ENCODE measurements at places on chromosomes 1 and 21.

GRCh38 chr1:33394770-33395169, 36.1 kb downstream of the PHC2 start:
- DNase-seq = no peak

GRCh38 chr1:155326020-155326526, 5.4 kb downstream of the RUSC1 start:
- no peak for DNase-seq

DNA sequence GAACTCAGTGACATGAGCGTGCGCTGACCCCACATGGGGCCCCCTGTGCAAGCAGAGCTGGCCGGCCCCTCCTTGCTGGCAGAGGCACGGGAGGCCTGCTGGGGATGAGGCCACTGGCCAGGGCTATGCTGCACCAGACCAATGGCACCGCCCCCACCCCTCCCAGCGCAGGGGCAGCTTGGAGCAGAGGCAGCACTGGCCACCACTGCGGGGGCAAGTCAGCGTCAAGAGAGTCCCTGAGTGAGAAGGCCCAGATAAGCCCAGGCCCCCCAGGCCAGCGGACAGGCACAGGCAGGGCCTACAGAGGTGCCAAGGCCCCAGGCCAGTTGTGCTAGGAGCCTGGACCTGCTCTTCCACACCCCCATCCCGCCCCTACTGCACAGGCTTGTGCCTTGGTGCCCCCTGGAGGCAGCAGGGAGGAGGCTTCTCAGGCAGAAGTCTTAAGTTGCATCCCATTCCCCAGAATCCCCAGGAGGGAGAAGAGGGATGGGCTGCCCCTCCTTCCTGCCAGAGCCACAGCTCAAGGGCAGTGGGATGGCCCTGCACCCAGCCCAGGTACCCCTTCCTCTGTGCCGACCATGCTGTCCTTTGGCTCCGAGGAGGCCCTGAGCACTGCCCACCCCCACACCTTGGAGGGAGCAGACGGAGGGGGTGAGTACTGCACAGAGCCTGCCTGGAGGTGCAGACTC, 35.8 kb downstream of the EPHX1 start:
- no peak for DNase-seq

DNA sequence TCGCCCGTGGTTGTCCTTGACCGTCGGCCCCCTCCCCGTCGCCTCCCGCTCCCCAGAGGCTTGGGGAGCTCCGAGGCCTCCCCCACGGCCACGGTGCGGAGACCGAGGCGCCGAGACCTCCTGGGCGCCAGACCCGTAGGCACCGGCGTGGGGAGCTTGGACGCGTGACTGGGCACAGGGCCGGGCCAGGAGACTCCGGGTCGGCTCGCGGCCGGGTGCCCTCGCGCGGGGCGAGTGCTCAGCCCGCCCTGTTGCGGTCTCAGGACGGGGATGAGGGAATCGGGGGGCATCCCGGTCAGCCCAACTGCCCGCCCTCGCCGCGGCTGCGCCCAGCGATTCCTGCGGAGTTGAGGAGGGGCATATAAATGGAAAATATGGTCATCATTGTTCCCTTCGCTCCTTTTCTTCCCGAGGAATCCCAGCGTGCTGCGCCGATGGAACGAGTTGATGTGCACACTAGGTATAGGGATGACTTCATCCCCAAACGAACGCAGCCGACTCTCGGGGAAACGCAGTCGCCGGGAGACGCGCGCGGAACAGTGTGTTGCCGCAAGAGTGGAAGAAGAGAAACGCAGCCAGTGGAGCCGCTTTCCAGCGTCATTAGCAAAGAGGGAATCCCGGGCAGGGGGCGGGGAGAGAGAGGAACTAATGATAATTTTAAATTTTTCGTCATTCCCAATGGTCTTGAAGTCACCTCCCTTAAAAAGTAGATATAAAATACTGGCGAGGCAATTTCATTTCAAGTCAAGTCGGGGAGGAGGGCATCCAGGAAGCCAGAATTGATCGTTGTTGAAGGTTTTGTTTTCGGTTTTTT, 747 bp upstream of the ENAH start:
- DNase-seq = no peak

GRCh38 chr1:206422525-206422924, 47.8 kb upstream of the IKBKE start:
- DNase-seq = no peak

DNA sequence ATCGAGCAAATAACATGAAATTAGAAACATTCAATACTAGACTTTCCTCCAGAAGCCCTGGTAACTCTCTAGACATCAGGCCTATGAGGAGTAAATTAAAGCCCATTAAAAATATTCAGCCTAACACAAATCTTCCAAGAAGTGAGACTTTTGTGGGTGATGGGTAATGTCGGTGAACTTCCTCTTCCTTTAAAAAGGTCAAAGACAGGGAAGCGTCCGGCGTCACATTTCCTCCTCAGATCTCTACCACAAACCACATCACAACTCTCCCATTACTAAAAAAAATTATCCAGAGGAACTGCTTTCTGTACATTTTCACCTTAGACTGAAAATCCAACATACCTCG, 1.4 kb downstream of the EIF4G3 start:
- DNase-seq = no peak

DNA sequence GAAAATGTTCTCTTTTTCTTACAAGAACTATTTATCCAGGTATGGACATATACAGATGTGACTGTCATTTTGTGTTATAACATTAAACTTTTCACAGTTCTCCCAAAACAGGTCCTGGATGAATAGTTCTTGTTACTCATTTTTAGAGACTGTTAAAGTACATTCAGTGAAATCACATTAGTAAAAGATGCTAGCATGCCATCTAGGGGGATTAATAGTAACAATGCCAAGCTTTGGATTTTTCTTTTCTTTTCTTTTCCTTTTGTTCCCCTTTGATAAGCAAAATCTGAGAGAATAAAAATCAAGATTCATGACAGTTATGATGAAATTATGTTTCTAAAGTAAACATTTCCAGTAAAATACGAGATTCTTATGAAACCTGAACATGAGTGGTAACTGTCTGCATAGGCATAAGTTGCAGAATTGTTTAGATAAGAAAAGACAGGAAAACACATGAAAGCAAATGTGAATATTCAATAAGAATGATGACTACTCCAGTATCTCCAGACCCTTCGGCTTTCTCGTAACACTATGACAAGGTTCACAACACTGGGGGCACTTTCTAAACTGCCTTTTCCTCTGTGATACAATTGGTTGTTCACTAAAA, 77.5 kb downstream of the TPR start:
- no peak for DNase-seq

DNA sequence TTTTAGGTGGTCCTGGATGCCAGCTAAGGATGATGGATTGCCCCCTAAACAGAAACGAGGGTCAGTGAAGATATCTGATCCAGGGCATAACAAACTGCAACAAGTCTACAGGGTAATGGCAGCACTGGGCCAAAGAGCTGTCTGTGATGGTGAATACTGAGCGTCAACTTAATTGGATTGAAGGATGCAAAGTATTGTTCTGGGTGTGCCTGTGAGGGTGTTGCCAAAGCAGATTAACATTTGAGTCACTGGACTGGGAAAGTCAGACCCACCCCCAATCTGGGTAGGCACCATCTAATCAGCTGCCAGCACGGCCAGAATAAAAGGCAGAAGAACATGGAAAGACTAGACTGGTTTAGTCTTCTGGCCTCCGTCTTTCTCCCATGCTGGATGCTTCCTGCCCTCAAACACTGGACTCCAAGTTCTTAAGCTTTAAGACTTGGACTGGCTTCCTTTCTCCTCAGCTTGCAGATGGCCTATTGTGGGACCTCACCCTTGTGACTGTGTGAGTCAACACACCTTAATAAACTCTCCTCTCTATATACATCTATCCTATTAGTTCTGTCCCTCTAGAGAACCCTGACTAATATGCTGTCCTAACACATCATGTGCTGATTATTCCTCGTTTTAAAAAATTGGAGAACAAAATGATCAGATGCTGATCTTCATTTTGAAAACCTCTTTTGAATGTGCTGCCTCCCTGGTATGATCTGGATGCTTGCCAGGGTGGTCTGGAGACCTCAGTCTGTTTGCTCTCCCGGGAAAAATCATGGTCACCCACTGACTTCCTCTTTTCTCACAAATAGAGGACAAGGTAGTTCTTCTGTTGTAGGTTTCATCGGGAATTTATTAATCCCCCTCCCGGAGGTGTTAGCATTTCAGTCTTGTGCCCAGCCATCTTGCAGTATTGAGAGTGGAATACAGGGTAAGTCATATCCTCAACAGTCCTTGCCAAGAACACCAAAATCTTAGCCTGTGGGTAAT, 234.7 kb downstream of the SETD4 start:
- no peak for DNase-seq

DNA sequence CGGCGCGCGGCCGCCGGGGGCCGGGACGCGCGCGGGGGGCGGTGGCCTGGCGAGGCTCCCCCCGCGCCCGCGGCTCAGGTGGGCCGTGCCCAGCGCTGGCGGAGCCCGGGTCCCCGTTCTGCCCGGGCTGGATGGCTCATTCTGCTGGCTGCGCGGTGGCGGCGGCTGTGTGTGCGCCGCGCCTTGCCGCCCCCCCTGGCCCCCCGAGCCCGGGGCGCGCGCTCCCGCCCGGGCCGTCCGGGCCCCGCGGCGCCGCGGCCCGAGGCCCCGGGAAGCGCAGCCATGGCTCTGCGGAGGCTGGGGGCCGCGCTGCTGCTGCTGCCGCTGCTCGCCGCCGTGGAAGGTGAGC, at the start of gene EPHB2:
Gene EPHB2 (plus strand): TSS at position 139 of the 349 bp plus-strand sequence. CDS start 144 bp downstream, at position 283.
- no peak for DNase-seq

DNA sequence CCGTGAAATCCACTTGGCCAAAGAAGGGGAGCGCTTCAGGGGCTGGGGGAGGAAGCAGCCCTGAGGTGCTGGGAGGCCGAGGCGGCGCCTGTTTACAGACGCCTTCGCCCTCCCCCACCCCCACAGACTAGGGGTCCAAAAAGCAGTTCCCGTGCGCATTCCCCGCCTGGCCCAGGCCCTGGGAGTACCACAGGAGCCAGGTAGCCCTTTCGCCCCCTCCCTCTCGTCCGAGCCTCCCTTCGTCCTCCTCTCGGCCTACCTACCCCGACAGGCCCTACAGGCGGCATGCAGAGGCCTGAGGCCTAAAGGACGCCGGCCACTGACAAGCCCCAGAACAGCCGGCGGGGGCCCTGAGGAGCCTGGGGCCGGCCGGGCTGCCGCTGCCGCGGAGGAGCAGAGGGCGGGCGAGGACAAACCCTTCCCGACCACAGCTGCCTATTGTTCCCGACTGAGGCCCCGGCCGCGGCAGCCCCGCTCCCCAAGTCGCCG, 522 bp downstream of the RC3H1 start:
- no peak for DNase-seq

GRCh38 chr1:240909701-240910457, 297.9 kb upstream of the GREM2 start:
- no peak for DNase-seq

Measured in activated gamma-delta T cell treated with anti-CD3 and anti-CD28 coated beads, Interleukin-2, amount 50 U/mL, for 16 hours (primary cell).